ENCODE measurements at places on chromosomes 3 and 15.

- peak; percentile 25 for DNase-seq
These were observed 9.4 kb upstream of the RPL24 start for GRCh38 chr3:101695779-101696372.

DNA sequence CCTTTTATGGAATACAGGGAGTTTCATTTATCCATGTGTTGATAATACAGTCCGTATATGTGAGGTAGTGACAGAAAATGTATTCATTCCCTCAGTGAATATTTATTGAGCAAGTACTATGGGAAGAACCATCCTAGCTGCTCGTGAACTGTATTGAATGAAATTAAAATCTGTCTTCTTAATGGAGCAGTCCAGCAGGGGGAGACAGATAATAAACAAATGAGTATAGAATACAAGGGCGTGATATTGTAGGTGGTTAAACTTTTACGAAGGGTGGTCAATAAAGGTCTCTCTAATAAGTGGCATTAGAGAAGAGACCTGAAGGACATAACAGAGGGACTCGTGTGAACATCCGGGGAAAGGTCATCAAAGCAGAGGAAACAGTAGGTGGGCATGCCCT is 62.7 kb upstream of the OSTN start:
- DNase-seq, result no peak

DNA sequence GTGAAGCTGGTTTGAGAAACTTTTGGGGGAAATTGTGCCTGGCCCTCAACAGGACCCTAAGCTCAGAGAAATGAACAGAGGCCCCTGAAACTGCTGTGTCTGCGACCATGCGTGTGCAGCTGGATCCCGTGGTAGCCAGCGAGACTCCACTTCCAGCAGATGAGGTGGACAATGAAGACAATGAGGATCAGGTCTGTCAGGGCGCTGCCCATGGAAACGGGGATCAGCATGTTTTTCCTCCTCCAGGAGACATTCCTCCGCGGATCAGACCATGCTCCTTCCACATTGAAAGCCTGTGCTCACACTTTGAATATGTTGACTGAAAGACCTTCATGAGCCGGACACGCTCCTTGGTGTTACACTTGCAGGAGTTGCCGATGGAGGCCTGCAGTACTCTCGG is 1439.8 kb upstream of the ALCAM start:
- DNase-seq, result no peak

GRCh38 chr15:78640527-78641101 is 396 bp downstream of the CHRNB4 start:
- no peak for DNase-seq

GRCh38 chr3:169062501-169062900 is 601.0 kb downstream of the MECOM start:
- DNase-seq, result no peak

DNA sequence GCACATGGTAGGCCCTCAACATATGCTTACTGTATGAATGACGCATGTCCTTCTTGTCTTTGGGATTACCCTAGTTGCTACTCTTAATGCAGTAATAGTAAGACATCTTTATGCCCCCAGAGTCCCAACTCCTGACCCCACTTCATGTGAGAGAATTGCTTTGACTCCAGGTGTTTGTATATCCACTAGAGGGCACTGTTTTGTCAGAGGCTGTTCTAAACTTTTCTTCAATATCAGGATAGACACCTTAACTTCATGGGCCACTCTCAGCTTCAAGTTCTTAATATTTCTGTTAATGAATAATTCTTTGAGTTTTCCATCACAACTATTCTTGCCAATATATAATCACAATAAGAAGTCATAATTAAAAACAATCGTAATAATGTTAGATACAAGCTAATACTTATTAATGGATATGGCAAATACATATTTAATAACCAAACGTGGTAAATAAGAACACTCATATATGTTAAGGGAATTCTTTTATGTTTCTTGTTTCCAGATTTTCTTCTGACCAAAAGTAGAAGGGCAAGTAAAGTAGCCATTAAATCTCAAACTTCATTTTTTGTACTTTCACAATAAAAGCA is 337.2 kb upstream of the DNAJC19 start:
- peak; percentile 9 for DNase-seq

- DNase-seq, result no peak
These were observed 443.7 kb upstream of the ONECUT1 start for GRCh38 chr15:53233801-53234200.
